Esophagus squamous epithelium (tissue), 5 donors: ENCODE measurements at places on chromosomes 12 and 14.

DNA sequence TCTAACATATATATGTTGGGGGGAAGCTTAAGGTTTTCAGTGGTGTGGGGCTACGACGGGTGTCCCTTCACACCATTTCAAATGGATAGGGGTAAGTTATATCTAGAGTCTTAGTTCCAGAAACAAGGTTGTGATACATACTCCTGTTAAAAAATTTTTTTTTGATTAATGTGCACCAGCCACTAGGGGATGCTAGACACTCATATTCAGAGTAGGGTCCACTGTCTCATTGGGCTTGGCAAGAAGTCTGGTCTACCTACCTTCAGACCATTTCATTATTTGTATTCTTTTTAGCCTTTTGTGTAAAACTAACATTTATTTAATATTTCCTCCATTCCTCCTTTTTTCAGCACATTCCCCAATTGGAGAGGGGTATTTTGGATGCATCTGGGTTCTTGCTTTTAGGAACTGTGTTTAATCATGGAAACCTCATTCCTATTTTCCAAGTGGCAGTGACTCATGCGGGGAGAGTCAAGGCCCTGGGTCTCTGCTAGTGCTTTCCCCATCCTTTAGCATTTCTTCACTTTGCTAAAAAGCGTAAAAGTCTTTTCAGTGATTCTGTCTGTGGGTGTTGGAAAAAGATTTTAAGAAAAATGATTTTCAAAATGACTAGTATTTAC, 33.4 kb downstream of the ANO4 start:
- no peak for DNase-seq

- no peak for DNase-seq
Measured at GRCh38 chr12:56202366-56202765, 13.1 kb upstream of the SMARCC2 start.

GRCh38 chr12:30385706-30386105, 310.0 kb downstream of the IPO8 start:
- DNase-seq, result no peak

GRCh38 chr12:105803292-105803691, 335.5 kb downstream of the NUAK1 start:
- no peak for DNase-seq

GRCh38 chr12:70083677-70084020, 159.6 kb upstream of the CNOT2 start:
- DNase-seq, result no peak

DNA sequence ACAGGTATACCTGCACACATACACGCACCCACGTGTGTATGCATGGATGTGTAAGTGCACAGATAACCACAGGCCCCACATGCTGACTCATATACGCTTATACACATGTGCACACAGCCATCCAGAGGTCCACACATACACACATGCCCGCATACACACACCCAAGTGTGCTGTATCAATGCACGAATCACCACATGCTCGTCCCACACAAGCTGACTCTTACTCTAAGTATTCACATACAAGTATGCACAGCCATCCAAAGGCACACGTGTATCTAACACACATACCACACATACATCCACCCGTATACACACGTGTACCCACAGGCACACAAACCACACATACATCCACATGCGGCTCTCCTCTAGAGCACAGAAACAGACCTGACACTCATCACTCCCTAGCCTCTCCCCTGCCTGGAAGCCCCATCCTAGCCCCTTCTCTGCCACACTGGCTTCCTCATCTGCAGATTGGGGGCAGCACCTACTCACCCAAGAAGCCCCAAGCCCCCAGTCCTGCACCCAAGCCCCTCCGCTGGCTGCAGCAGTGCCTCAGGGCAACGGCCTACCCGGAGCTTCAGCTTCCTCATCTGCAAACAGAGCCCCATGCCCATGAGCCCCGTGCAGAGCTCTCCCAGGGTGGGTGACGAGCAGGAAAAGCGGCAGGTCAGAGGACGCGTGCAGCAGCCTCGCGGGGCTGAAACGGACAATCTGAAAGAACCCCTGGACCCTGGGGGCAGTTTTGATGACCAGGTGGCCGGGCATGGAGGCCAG, 105.4 kb downstream of the NCOR2 start:
- no peak for DNase-seq

- DNase-seq, result no peak
Measured at GRCh38 chr12:108172033-108172432, 42.9 kb downstream of the WSCD2 start.

DNA sequence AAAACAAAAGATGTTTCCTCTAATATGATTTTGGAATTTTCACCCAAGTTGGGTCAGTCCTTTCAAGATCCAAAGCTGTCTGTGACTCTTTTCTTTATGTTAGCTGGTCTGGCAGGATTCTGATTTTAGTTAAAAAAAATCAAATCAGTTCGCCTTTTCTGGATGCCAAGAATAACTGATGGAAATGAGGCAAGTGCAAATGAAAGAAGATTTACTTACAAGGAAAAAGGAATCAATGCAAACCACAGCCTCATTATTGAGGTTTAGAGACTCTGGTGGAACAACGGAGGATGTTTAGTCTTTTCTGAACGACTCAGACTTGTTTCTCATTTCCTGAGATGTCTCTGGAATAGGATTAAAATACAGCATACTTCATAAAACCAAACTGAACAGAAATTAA, 117.0 kb upstream of the DYRK2 start:
- DNase-seq, result no peak

DNA sequence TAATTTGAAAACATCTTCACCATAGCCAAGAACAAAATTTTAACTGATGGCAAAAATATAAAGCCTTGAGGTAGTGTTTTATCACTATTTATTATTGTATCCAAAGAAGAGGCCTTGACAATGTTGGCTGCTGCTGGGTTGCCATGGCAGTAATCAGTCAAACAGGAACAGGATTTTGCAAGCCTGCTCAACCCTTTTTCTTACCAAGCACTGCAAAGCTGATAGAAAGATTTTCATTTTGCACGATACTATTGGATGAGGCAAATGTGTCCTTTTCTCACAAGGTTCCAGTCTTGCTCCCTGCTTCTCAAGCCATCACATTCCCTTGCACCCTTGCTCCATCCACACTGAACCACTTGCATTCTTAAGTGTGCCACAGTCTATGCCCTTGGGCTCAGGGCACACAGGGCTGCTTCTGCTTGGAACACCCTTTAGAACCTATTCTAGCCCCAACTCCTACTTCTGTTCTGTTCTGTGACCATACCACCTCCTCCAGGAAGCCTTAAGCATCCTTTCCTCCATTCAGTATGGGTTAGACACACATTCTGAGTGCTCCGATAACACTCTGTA, 76.5 kb upstream of the AMIGO2 start:
- no peak for DNase-seq

GRCh38 chr12:42565633-42566032, 23.9 kb downstream of the PRICKLE1 start:
- DNase-seq, result no peak

- no peak for DNase-seq
Measured at GRCh38 chr12:75921622-75922289, 109.8 kb downstream of the PHLDA1 start.

DNA sequence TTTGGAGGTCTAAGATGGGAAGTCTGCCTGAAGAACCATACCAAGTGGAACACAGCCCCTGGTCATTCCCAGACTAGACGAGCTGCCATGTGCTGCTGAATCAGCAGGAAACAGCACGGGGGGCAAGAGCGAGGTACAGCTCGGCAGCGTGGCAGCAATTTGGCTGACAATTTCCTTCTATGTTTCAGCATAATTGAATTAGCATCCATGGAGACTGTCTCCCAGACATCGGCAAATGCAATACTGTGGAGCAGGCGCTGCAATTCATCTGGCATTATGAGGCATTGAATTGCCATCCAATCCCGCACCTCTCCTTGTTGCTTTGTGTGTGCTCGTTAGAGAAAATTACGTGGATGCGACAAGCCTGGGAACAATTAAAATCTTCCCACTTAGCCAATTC, 46.0 kb upstream of the CCDC60 start:
- DNase-seq, result no peak

- DNase-seq, result no peak
Measured at GRCh38 chr14:100342195-100342594, 19.1 kb downstream of the SLC25A47 start.

DNA sequence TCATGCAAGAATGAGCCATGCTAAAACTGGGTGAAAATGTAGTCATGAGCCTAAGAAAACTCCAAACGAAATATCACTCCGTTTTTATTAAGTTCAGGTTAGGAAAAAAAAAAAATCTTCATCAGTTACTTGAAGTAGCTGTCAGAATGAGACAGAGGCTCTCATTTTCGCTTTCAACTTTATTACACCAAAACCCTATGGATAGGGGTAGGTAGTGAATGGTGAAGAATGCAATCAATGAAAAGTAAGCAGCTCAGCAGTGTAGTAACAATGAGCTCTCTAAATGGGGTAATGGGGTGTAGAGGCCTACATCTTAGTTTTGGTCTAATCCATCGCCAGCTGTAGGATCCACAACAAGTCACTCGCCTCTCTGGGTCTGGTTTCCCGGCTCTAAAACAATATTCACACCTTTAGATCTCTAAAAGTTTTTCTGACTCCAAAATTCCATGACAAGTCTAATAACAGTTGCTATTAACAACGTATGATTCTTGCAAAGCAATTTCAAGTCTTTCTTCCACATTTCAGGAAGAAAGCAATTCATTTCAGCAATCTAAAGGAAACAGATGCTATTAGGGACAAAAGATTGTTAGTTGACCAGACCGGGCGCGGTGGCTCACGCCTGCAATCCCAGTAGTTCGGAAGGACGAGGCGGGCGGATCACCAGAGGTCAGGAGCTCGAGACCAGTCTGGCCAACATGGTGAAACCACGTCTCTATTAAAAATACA, 1.7 kb downstream of the BTBD7 start:
- DNase-seq, result no peak

- no peak for DNase-seq
Measured at GRCh38 chr14:68708343-68708742, 84.5 kb downstream of the ZFP36L1 start.

- no peak for DNase-seq
Measured at GRCh38 chr12:128783129-128783574, 40.6 kb downstream of the SLC15A4 start.

- DNase-seq, result no peak
Measured at GRCh38 chr12:50839042-50839441, 3.7 kb upstream of the TMPRSS12 start.

DNA sequence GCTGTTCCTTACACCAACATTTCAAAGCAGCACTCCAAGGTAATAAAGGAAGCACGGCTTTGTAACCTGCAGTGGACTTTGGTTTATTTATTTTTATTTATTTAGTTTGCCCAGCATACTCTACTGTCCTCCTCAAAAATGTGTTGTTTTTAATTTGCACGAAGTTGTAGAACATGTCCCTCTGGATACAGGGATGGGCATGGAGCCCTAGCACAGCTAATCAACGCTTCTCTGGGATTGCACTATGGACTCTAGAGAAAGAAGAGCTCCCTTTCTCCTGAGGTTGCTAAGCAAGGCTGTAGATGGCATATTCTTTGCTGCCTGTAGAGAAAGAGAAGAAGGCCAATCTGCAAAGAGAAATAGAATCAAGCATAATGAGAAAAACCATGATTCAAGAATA, 5.9 kb upstream of the ANAPC5 start:
- DNase-seq, result no peak

- no peak for DNase-seq
Measured at GRCh38 chr14:68619790-68620574, 172.9 kb downstream of the ZFP36L1 start.

DNA sequence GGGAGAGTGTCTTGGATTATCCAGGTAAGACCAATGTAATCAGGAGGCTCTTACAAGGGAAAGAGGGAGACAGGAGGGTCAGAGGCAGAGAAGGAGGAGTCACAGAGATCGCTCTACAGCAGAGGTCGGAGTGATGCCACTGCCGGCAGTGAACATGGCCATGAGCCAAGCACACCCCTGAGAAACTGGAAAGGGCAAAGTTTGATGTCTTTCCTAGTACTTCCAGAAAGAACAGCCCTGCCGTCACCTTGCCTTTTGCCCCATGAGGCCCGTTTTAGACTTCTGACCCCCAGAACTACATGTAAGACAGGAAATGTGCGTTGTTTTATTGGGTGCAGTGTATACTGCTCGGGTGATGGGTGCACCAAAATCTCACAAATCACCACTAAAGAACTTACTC, 133.7 kb downstream of the CALM1 start:
- no peak for DNase-seq

DNA sequence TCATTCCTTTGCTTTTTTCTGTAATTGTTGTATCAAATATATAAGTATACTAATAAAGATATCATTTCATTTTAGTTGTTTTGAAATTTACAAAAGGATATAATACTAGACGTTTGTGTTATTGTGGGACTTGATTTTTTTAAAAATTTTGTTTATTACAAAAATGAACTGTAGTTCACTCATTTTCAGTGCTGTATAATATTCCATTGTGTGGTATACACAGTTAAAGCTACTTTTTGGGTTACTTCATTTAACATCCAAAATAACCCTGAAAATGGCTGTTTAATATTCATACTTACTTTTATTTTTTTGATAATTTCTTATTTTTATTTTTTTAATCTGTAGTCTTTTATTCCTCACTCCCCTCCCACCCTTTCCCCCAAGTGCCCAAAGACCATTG, 21.4 kb downstream of the SLC38A2 start:
- DNase-seq, result no peak

- no peak for DNase-seq
Measured at GRCh38 chr12:3747543-3747942, 5.4 kb downstream of the CRACR2A start.

DNA sequence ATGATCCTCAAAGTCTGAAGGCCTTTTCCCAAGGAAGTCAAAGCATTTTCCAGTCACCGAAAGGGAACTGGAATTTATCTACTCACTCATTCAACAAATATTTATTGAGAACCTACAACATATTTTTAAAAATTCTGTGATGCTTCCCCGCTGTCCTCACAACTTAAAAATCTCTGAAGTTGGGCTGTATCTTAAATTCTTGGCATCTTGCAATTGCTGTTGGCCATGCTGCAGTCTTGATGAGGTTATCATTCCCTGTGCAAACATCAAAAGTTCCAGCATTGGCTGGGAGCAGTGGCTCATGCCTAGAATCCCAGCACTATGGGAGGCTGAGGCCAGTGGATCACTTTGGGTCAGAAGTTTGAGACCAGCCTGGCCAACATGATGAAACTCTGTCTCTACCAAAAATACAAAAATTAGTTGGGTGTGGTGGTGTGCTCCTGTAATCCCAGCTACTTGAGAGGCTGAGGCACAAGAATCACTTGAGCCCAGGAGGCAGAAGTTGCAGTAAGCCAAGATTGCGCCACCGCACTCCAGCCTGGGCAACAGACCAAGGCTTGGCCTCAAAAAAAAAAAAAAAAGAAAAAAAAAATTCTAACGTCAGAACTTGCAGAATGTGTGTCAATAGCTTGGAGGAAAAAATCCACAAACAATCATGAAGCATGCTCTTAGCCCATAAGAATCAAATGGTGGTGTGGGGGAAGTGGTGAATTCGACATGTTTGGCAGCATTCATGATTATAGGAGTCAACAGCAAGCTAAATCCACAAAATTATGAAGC, 34.9 kb downstream of the CCDC177 start:
- DNase-seq, result no peak

GRCh38 chr12:132924356-132924755, 31.8 kb downstream of the ZNF605 start:
- DNase-seq, result no peak

- no peak for DNase-seq
Measured at GRCh38 chr12:52524241-52524897, 4.2 kb upstream of the KRT5 start.
